ENCODE measurements at places on chromosomes 13 and 19. TPM values are rescaled to one million over a fixed set of nuclear protein-coding genes. Genes with fewer than 3 reads are reported as not detected.

ZNF112 gene
- total RNA-seq, result 1.6 TPM

CEACAM1 gene
- total RNA-seq, result 4.8 TPM

GRCh38 chr19:51070334-51071094 lies 5.6 kb upstream of the KLK13 start:
- H3K27me3 ChIP-seq, result no peaks in the 10 kb centered on the region
- H3K27ac ChIP-seq, result no peak overlapping the region
- no peaks in the 10 kb centered on the region for H3K36me3 ChIP-seq
- no peak for DNase-seq

GRCh38 chr19:8131517-8131916 lies 17.9 kb downstream of the FBN3 start:
- DNase-seq, result no peak
- H3K27ac ChIP-seq, result no peak overlapping the region
- H3K27me3 ChIP-seq, result no peaks in the 10 kb centered on the region
- H3K4me1 ChIP-seq, result no peaks in the 10 kb centered on the region
- H3K4me3 ChIP-seq, result no peak overlapping the region
- no peaks in the 10 kb centered on the region for H3K36me3 ChIP-seq

DNA sequence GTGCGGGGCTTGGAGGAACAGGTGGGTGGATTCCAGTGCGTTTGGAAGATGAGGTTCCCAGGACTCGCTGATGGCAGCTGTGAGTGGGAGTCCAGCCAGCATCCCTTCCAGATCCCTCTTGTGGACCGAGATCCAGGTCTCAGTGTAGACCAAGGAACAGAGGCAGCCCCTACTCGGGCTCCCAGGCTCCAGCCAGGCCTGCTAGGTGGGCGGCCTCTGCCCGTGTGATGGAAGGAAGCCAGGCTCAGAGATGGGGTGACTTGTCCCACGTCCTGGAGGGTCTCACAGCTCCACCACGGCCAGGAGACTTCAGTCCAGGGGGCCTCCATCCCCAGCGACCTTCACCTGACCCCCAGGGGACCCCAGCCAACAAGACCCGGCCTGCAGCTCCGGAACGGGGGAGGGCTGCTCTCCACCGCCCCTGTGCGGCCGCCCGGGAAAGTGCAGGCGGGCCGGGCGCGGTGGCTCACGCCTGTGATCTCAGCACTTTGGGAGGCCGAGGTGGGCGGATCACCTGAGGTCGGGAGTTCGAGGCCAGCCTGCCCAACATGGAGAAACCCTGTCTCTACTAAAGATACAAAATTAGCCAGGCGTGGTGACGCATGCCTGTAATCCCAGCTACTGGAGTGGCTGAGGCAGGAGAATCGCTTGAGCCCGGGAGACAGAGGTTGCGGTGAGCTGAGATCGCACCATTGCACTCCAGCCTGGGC lies 729 bp upstream of the MADCAM1 start:
- no peaks in the 10 kb centered on the region for H3K36me3 ChIP-seq
- H3K4me3 ChIP-seq, result no peak overlapping the region
- DNase-seq, result peak; percentile 31

Data from psoas muscle (tissue), 8 donors.